CD4-positive, alpha-beta T cell treated with Interleukin-21 for 1 hour (primary cell): ENCODE measurements at places on chromosomes 2 and 18.

DNA sequence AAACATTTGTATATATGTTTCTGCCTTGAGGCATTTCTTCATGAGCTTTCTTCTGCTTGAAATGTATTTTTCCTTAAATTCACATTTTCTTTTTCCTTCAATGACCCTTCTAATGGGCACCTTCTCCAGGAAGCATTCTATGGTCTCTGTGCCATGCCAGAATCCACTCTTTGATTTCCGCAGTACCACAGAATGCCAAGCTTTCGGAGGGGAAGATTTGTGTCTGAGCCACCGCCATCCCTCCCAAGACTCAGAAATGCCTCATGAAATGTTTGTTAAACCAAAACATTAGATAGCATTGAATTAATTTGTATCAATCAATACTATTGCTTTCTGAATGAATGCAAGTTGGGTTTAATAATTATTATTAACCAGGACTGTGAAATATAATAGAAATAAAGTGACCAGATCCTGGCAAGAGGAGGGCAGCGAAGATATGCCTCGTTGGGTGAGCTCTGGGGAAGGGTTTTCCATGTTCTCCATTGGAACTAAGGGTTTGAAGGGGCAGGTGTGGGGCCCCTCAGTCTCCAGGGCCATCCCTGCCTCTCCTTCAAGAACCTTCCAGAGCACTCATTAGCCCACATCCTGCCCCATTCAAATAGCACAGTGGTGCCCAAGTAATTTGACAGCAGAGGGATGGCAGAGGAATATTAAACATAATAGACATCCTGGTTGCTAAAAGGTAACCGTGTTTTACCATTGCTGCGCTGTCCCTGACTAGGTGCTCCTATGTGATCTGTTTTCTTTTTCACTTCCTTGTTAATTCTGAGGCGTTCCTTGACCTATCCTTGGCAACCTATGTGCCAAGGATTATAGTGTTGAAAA is 189.6 kb downstream of the MYCN start:
- DNase-seq, result no peak

DNA sequence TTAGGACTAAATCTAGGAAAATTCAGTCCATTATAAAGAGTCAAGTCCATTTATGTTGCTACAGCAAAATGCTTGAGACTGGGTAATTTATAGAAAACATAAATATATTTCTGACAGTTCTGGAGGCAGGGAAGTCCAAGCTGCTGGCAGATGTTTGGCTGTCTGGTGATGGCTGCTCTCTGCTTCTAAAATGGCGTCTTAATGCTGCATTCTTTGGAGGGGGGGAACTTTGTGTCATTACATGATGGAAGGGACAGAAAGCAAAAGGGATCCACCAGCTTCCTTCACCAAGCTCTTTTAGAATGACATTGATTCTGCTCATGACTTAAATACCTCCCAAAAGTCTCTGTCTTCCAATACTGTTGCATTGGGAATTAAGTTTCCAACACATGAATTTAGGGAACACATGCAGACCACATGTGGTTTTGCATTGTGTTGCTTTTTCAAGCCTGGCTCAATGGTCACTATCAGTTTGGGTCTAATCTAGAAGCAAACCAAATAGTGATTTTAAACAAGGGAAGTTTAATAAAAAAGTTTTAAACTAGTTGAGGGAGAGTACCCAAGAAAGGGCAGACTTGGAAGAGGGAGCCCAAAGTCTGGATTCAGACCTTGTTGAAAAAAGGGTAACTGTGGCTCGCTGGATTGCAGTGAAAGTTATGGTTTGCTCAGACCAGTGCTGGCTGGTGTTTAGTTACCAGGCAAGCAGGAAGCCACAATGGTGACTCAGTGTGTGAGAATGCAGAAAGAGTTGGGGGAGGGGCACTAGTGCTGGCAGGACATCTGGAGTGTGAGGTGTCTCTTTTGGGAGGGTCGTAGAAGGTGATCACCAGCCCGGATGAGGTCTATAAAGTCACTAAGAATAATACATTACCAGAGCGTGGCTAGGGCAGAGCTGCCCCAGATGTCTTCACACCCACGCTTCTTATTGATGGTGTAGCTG is 30.8 kb downstream of the C18orf54 start:
- no peak for DNase-seq

DNA sequence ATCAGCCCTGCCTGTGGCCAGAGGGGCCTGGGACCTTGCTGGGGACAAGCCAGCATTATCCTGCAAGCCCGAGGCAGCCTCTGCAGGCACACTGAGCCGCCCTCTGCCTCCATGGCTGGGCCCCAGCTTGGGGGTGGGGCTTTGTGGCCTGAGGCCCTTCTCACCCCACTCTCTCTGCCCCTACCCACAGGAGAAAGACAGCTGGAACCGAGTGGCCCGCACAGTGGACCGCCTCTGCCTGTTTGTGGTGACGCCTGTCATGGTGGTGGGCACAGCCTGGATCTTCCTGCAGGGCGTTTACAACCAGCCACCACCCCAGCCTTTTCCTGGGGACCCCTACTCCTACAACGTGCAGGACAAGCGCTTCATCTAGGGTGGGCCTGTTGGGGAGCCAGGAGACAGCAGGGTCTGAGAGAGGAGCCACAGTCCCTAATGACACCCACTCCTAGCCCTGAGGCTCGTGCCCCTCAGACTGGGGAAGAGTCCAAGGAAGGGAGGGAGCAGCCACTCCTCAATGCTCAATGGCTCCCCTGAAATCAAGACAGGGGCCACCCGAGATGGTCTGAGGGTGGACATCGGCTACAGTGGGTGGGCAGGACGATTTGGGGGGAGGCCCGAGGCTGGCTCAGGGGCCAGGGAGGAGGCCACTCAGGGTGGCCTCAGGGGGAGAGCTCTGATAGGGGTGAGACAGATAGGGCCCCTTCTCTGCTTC is 4.4 kb upstream of the CHRNG start:
- no peak for DNase-seq

DNA sequence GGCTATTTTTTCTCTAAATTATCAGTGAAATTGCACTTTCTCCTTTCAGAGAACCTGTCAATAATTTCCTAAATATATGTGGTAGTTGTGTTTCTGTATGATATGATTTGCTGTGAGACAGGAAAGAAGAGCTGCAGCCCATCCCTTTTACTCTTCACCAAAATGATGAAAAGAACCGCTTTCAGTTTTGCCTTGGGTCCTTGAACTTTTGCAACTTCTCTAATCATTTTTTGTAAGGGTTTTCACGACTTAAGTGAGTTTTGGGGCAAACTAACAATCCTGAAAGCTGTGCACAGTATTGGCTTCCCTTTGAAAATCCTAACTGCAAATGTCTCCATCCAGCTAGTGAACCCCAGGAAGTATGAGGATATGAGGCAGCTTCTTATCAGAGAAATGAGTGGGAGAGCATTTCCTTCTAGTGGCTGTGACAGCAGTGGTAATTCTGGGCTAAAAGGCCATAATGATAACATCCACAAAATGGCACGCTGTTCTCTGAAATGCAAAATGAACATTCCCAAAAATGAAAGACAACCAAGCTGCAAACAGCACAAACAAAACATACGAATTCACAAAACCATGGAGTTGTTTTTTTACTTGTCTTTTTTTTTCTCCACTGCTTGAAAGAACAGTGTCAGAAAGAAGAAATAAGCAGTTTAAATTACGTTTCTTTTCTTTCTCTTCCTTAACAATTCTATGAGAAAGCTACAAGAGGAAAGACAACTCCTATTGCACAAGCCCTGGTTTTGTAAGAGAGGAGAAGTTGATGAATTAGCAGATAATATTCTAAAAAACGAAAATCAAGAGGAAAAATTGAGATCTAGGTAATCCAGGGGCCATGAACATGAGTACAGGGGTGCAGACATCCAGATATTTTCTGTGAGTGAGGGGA is 1291.6 kb upstream of the ZEB2 start:
- no peak for DNase-seq

- DNase-seq, result no peak
Measured at GRCh38 chr2:167381349-167381748, 493.1 kb downstream of the XIRP2 start.

DNA sequence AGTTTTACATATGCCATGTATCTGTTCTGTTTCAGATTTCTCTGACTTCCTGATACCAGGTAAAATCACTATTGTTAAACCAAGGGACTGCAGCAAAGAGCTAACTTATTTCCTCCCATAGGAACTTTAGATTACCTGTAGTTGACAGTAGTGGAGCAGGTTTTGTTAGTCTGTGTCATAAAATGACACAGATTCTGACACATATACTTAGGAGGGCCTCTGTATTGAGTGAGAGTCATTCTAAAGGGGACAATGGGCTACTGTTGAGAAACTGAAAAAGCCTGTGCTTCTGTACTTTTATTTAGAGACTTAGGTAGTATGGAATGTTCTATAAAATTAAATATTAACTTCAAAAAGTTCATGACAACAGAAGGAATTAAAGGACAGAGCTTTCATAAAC is 48.2 kb downstream of the KCMF1 start:
- no peak for DNase-seq

GRCh38 chr18:61743775-61744531 is 148.9 kb downstream of the RNF152 start:
- DNase-seq, result no peak

- no peak for DNase-seq
Measured at GRCh38 chr2:32977228-32977758, 30.5 kb downstream of the LTBP1 start.

DNA sequence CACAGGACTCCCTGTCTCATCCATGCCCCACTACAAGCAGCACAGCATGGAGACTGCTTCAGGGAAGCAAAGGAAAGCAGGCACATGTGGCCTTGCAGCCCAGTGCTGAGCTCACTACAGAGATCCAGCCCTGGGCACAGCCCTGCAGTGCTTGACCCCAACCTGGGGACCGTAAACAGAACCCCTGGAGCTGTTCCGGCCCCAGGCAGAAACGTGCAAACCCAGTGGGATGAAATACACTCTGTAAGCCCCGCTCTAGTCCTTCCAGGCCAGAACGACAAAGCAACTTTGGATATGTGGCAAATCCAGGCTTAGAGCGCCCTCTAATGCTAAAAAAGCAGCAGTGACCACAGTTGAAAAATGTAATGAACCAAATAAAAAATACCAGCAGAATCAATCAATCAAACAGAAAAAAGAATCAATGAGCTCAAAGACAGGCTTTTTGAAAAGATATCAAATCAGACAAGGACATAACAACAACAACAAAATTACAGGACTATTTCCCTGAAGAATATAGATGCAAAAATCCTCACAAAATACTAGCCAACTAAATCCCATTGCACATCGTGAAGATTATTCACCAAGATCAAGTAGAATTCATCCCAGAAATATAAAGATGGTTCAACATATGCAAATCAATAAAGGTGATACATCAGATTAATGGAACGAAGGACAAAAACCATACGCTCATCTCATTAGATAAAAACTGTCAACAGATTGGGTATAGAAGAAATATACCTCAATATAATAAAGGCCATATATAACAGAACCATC is 45.6 kb downstream of the ZNF519 start:
- DNase-seq, result peak; percentile 15

GRCh38 chr18:78868330-78869316 is 111.0 kb upstream of the SALL3 start:
- DNase-seq, result no peak

- DNase-seq, result no peak
Measured at GRCh38 chr2:74618410-74619083, 29.6 kb downstream of the M1AP start.

DNA sequence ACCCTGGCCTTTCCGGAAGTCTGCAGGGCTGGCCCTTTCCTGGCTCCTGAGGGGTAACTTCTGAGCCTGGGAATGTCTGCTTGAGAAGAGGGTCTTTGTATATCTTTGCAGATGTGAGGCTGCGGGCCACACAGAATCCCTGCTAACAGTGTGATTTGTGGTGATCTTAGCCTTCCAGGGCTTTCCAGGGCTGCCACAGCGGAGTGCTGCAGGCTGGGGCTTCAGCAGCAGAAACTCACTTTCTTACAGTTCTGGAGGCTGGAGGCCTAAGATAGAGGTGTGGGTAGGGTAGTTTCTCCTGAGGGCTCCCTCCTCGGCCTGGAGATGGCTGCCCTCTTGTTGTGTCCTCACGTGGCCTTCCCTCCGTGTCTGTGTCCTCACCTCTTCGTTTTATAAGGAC is 294.7 kb upstream of the HS6ST1 start:
- DNase-seq, result no peak

DNA sequence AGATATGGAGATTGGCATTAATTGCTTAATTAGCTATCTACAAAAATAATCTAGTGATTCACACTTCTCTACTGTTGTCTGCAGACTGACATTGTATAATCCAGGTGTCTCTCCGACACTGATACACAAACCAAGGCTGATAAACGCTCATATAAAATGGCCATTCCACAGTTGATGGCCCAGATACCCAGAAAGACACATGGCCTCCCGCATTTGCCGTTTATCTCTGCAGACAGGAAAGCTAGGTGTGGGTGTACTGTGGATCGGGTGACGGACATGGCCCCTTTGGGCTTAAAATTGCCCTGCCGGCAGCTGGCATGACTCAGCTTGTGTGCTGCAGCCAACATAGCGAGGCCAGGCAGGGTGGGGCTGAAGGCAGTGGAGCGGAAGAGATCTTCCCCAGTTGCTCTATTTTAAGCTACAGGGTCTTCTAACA is 18.5 kb downstream of the PMAIP1 start:
- DNase-seq, result no peak

GRCh38 chr2:95260028-95261023 is 13.9 kb upstream of the PROM2 start:
- DNase-seq, result no peak

DNA sequence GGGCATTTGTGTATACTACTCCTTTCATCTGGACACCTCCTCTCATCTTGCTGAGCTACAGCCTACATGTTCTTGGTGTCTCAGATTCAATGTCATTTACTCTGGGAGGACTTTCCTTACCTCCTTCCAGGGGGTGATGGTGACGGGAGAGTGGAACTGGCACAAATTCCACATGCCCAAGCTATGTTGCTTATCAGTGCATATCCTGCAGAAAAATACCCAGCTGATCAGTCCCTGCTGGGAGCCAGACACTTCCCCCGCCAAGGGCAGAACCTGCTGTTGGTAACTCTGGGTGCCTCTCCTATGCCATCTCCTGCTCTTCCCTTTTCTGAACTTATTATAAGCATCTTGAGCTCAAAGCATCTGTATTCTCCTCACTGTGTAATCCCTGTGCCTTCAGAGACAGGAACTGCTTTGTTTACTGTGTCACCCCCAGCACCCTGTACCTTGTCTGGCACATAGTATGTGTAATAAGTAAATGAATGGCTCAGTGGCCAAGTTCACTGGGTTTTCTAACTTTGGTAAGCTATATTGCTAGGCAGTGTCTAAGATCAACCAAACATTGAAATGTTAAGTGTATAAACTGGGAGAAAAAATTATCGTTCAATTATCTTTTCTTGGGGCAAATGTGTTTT is 87.7 kb upstream of the LPIN2 start:
- DNase-seq, result no peak

DNA sequence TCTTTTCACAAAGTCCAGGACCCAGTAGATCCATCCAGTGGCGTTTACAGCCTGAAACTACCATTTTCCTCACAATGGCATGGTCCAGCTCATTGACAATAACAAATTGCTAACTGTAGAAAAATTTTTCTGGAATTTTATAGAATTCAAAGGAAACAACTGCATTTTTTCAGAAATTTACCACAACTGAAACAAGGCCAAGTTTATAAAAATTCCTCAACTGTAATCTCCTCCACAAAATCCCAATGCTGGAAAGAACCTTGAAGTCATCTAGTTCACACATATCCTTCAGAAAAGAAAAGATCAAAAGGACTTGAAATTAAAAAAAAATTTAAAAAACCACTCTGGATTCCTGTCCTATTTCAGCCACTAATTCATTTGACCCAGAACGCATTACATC is 226.0 kb upstream of the CTAGE1 start:
- no peak for DNase-seq
